ENCODE measurements at places on chromosomes 6 and 20. TPM values are rescaled to one million over a fixed set of nuclear protein-coding genes. Genes with fewer than 3 reads are reported as not detected.

MUC21 gene
- total RNA-seq = not detected

MTG2 gene
- 22.6 TPM for total RNA-seq

SNAI1 gene
- 4.2 TPM for total RNA-seq

TBP gene
- total RNA-seq = 18.0 TPM

ZFP57 gene
- total RNA-seq = not detected

TUBB2B gene
- total RNA-seq = 95.6 TPM

SEC63 gene
- total RNA-seq = 6.2 TPM

TPD52L1 gene
- total RNA-seq = 64.5 TPM

CDC40 gene
- 8.0 TPM for total RNA-seq

BMP6 gene
- 0.13 TPM for total RNA-seq

MEP1A gene
- not detected for total RNA-seq

PROCR gene
- total RNA-seq = 92.4 TPM

SMLR1 gene
- total RNA-seq = not detected
